Activated T-cell treated with anti-CD3 and anti-CD28 coated beads for 48 hours (primary cell): ENCODE measurements at places on chromosomes 6 and 20.

DNA sequence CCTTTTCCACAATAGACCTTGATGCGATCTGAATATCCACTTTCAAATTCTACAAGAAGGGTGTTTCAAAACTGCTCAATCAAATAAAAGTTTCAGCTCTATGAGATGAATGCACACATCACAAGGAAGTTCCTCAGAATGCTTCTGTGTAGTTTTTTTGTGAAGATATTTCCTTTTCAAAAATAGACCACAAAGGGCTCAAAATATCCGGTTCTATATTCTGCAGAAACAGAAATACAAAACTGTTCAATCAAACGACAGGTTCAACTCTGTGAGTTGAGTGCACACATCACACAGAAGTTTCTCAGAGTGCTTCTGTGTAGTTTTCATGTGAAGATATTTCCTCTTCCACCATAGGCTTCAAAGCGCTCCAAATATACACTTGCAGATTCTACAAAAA lies 293.9 kb upstream of the DEFB115 start:
- no peak for DNase-seq

- no peak for DNase-seq
Measured at GRCh38 chr6:136304410-136304809, 14.8 kb upstream of the BCLAF1 start.

DNA sequence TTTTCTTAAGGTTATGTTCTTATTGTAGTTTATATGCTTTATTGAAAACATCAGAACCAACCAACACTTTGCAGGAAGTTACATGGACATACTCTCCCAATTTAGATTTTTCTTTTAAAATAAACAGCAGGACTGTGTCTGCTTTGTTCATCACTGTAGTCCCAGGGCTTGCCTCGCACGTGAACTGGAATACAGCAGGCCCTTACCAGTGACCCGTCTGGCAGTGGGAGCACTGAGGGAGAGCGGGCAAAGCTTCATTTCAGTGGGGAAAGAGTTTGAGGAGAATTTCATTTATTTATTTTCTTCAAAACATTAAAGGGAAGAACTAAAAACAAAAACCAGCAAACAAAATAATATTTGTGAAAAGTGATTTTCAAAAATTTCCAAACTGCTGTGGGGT lies 230.8 kb downstream of the PAX1 start:
- DNase-seq = no peak

DNA sequence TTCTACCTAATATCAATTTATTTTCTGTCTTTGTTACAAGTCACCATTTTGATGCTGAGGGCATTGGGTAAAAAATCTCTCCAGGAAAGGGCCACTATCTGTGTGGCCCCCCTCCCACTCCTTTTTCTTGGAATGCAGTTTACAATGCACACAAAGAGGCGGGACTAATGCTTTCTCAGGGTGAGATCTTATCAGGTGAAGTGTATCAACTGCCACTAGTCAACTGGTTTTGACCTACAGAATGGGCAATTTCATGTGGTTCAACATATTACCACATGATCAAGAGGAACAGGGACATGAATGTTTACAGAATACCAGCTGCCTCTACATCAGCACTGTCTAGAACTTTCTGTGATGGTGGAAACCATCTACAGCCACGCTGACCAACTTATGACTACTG lies 3.7 kb downstream of the RRBP1 start:
- DNase-seq = no peak

GRCh38 chr20:1391640-1392442 lies 1.0 kb downstream of the FKBP1A start:
- DNase-seq = no peak

DNA sequence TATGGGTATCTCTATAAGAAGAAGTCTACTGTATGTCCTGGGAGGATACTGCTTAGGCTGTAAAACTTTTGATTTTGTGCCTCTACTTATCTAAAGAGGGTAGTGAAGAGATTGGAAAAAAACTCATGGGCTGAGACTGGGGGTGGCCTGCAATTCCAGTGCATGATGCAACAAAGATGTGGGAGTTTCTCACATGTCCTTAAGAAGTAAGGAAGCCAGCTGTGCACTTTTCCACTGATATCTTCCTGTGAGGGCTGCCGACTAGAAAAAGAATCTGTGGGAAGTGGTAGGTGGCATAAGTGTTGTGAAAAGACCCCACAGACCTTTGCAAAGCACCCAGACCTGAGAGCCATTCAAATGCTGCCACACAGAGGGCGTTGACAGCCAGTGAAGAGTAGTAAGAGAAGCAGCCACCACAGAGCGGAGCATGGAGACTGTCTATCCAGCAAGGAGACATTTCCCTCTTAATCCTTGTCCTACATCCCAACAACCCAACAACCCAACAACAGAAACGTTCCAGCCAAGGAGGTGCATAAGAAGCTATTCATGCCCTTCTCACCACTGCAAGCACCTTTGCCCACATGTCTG lies 65.1 kb downstream of the PFDN4 start:
- no peak for DNase-seq

GRCh38 chr20:54356801-54357200 lies 118.6 kb upstream of the DOK5 start:
- DNase-seq = no peak

GRCh38 chr20:10200330-10200729 lies 18.3 kb upstream of the SNAP25 start:
- no peak for DNase-seq

GRCh38 chr6:170285482-170285881 lies 5.4 kb downstream of the DLL1 start:
- DNase-seq = no peak
